GM12864 (cell line): ENCODE measurements at places on chromosomes 1 and 21.

DNA sequence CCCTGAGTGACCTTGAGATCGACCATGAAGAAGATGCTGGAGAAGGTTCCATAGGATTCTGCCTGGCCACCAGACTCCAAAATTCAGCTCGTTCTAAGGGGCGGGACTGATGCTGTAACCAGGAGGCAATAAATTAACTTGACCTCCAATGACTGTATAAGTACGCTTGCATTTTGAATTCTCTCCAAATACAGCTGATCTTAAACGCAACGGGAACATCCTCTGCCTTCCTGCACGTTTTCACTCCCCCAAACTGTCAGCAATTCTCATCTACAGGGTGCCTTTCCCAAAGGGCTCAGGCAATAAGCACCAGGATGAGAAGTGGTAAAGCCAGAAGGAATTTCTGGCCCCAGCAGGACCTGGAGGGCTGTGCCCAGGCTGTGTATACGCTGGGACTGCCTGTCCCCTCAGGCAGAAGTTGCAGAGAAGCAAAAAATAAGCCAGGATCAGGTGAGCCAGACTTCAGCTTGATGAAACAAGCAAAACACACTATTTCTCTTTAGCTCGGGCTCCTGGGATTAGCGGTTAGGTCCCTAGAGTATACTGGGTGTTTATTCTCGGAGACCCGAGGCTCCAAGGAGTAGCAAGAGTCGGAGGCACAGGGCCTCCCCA is 124.8 kb downstream of the LRIG2 start:
- no peak for DNase-seq

- no peak for DNase-seq
Measured at GRCh38 chr1:220921498-220921897, 42.3 kb downstream of the HLX start.

DNA sequence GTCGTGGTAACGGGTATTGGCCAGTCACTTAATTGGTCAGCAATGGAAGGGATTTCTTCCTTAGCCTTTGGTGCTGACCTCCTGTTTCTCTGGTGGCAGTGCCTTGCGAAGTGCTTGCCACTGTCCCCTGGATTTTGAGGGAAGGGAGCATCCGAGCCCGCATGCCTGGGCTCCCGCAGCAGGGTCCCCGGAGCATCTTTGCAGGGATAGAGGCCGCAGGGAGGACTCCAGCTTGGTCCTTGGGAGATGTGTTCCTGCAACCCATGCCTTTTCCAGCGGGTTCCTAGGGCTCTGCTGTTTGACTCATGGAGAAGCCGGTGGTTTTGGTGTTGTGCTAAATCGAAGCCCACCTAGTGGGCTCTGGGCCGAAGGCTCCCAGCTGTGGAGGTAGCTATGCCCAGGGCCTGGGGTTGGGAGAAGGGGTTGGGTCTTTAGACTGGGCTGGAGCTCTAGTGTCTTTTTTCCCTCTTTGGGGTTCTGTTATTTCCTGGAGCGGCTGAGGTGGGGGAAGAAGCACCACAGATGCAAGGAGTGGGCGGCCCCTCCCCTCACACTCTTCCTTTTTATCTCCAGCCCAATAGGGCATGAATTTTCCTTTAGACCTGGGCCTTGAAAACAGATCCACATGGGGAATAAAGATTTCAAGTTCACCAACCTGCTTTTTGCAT is 39.0 kb downstream of the PIK3CD start:
- DNase-seq: no peak

DNA sequence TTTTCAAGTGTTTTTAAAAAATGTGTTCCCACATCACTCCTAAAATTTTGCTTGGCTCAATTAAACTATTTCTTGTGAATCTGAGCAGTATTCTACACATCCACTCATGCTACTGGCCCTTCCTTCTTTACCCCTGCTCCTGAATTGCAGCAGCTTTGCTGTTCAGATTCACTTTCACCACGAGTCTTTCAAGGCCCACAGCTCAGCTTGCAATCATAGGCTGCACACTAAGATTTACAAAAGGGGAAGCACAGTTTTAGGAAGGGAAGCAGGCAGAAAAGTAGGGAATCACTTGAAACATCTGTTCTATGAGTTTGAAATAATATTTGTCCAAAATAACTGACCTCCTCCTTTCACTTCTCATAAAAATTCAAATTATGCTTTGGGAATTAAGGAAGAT is 70.9 kb upstream of the EDEM3 start:
- no peak for DNase-seq

GRCh38 chr1:40861224-40862003 is 749 bp downstream of the CITED4 start:
- no peak for DNase-seq

GRCh38 chr1:223755992-223756775 is 43.8 kb downstream of the CAPN2 start:
- DNase-seq: no peak

- no peak for DNase-seq
Measured at GRCh38 chr1:50491142-50491541, 67.9 kb upstream of the DMRTA2 start.

- no peak for DNase-seq
Measured at GRCh38 chr21:33286600-33287456, 20.7 kb downstream of the IL10RB start.

GRCh38 chr1:202305168-202305567 is 36.6 kb downstream of the UBE2T start:
- no peak for DNase-seq

DNA sequence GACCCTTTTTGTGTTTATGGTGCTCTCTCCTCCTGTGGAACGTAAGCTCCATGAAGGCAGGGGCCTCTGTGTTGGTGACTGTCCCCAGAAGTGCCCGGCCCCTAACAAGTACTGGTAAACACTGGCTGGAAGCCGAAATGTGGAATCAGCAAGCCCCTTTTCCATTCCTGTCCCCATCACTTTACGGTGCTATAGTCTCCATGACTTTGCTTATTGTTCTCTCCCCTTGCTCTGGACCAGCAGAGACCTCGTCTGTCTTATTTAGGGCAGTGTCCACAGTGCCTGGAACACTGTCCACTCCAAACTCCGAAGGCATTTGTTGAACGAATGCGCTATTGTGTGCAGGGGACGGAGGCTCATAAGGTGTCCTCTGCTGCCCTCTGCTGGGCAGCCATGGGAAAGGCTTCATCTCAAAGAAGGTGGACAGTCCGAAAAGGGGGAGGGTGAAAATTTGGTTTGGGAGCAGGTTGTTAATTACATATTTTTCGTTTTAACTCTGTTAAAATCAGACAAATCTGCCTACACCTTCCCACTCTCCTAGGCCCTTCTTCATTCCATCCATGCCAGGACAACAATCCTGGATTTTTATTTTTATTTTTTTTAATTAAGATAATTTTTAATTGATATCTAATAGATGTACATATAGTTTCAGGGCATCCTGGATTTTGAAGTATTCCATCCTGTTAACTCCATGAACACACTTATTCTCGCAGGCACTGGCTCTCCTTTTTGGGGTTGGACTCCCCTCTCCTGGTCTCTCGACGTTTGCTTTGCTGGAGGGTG is 115.6 kb downstream of the PGBD5 start:
- peak; percentile 29 for DNase-seq

- DNase-seq: peak; percentile 84
Measured at GRCh38 chr1:161044908-161045735, 655 bp downstream of the USF1 start.

DNA sequence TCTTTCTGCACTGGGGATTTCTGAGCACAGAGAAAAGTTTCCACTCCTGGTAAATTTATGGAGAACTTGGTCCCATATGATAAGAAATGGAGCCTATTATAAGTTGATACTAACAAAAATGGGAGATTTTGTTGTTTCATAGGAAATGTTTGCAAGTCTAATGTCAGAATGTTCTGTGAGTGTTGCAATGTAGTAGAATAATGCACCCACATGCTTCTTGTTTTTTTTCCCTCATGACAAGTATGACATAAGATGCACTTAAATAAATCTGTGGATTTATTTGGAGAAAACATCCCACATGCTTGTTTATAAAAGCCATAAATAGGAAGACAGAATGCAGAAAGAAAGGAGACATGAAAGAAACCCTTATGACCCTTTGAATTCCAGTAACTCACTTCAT is 50.8 kb upstream of the KCNJ6 start:
- no peak for DNase-seq
